Endothelial cell of umbilical vein (primary cell): ENCODE measurements at places on chromosomes 4 and X. TPM values are rescaled to one million over a fixed set of nuclear protein-coding genes. Genes with fewer than 3 reads are reported as not detected.

- H3K27ac ChIP-seq, result no peak overlapping the region
- no peak overlapping the region for H3K4me3 ChIP-seq
- no peak for DNase-seq
- H3K36me3 ChIP-seq, result no peaks in the 10 kb centered on the region
- H3K27me3 ChIP-seq, result peaks cover 3% of the 10 kb centered on the region
Observed at GRCh38 chr4:121339307-121339706, 41.5 kb downstream of the QRFPR start.

DNA sequence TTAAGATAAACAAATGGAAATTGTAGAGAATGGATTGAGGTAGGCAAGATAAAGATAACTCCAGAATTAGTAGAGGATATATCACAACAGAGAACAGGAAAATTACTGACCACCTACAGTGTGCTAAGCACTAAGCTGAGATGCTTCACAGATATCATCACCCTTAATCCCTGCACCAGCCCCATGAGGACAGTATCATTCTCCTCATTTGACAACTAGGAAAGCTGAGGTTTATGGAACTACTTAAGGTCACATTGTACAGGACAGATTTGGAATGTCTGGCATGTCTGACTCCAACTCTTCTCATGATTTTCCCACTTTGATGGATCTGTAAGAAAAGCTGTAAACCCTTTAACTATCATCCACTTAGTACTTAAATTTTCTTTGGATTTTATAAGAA, 95.5 kb downstream of the CASK start:
- no peak overlapping the region for H3K4me3 ChIP-seq
- H3K27me3 ChIP-seq, result no peaks in the 10 kb centered on the region
- no peak overlapping the region for H3K27ac ChIP-seq
- no peaks in the 10 kb centered on the region for H3K36me3 ChIP-seq
- H3K4me1 ChIP-seq, result no peaks in the 10 kb centered on the region

DNA sequence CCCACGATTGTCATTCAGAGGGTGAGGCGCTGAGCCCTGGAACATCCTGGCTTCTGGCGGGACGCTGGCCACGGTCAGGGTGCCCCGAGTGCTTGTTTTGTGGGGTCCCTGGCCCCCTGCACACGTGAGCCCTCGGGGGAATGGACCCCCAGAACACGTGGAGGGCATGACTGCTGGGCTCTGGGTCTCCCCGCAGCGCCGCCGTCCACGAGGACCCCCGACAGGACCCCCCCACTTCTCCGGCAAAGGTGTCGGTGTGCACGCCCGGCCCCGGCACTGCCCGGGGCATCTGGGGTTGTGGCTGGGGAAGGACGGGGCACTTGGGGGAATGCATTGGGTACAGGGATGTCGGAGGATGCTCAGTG, 13.9 kb upstream of the GTPBP6 start:
- H3K4me1 ChIP-seq, result no peaks in the 10 kb centered on the region
- H3K36me3 ChIP-seq, result no peaks in the 10 kb centered on the region
- peaks cover 3% of the 10 kb centered on the region for H3K27me3 ChIP-seq

GRCh38 chr4:54085284-54085683, 14.7 kb upstream of the GSX2 start:
- H3K27ac ChIP-seq, result peak overlapping the region; percentile 10
- peak; percentile 84 for DNase-seq
- peaks cover 30% of the 10 kb centered on the region for H3K4me1 ChIP-seq

DNA sequence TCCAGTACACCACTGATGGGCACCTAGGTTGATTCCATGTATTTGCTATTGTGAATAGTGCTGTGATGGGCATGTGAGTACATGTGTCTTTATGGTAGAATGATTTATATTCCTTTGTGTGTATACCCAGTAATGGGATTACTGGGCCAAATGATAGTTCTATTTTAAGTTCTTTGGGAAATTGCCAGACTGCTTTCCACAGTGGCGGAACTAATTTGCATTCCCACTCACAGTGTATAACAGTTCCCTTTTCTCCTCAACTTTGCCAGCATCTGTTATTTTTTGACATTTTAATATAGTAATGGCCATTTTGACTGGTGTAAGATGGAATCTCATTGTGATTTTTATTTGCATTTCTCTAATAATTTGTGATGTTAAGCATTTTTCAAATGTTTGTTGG, 25.9 kb downstream of the CC2D2A start:
- DNase-seq, result no peak
- H3K27me3 ChIP-seq, result no peaks in the 10 kb centered on the region
- no peaks in the 10 kb centered on the region for H3K4me1 ChIP-seq

- peaks cover 13% of the 10 kb centered on the region for H3K4me1 ChIP-seq
- H3K36me3 ChIP-seq, result no peaks in the 10 kb centered on the region
- no peaks in the 10 kb centered on the region for H3K27me3 ChIP-seq
- peak overlapping the region; percentile 40 for H3K4me3 ChIP-seq
- H3K27ac ChIP-seq, result peak overlapping the region; percentile 43
Observed at GRCh38 chrX:40104985-40105834, 7.5 kb upstream of the BCOR start.

GRCh38 chrX:346034-346813, 27.6 kb upstream of the GTPBP6 start:
- no peak overlapping the region for H3K27ac ChIP-seq
- no peaks in the 10 kb centered on the region for H3K27me3 ChIP-seq
- H3K36me3 ChIP-seq, result no peaks in the 10 kb centered on the region
- DNase-seq, result no peak

DNA sequence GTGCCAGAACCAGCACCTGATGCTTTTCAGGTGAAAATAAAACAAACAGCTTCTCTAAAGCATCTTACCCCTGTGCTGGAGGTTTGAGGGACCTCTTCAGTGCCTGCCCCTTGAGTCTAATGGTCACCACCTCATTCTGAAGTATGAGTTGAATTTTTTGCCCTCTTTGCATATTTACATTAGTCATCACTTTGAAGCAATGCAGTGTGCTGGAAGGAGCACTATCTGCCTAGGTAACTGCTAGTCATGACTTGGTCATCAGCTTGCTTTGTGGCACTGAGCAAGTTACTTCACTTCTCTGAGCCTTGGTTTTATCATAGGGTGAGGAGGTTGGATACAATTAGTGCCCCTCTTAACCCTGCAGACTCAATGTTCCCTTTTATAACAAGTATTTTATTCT, 44.9 kb downstream of the SPATA18 start:
- H3K4me1 ChIP-seq, result no peaks in the 10 kb centered on the region
- no peak overlapping the region for H3K27ac ChIP-seq
- H3K36me3 ChIP-seq, result no peaks in the 10 kb centered on the region
- no peak overlapping the region for H3K4me3 ChIP-seq

DNA sequence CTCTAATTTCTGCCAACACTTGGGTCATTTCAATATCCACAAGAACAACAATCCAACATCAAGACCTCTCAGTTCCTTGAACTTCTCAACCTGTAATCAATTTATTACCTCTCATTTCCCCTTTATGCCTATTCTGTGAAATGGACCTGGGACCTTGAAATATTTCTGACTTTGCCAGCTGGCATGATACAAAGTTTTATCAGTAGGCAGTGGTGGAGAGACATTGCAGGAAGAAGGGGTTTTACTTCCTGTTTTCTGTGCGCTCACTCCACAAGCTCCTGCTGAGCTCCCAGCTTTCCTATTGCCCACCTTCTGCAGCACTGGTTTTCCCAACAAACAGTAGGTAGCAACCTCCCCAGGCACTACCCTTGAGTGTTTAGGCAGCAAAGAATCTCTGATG, 3.5 kb upstream of the ARHGEF6 start:
- H3K4me3 ChIP-seq, result no peak overlapping the region
- H3K27me3 ChIP-seq, result no peaks in the 10 kb centered on the region
- DNase-seq, result no peak
- no peaks in the 10 kb centered on the region for H3K4me1 ChIP-seq
- H3K36me3 ChIP-seq, result no peaks in the 10 kb centered on the region

- H3K27me3 ChIP-seq, result no peaks in the 10 kb centered on the region
- no peak for DNase-seq
- H3K27ac ChIP-seq, result no peak overlapping the region
- H3K36me3 ChIP-seq, result no peaks in the 10 kb centered on the region
Observed at GRCh38 chrX:123357941-123358340, 173.9 kb downstream of the GRIA3 start.

- DNase-seq, result no peak
- H3K27me3 ChIP-seq, result no peaks in the 10 kb centered on the region
- peaks cover 8% of the 10 kb centered on the region for H3K36me3 ChIP-seq
- H3K4me1 ChIP-seq, result no peaks in the 10 kb centered on the region
- no peak overlapping the region for H3K4me3 ChIP-seq
Observed at GRCh38 chr4:3220476-3221183, 28.3 kb upstream of the MSANTD1 start.

DNA sequence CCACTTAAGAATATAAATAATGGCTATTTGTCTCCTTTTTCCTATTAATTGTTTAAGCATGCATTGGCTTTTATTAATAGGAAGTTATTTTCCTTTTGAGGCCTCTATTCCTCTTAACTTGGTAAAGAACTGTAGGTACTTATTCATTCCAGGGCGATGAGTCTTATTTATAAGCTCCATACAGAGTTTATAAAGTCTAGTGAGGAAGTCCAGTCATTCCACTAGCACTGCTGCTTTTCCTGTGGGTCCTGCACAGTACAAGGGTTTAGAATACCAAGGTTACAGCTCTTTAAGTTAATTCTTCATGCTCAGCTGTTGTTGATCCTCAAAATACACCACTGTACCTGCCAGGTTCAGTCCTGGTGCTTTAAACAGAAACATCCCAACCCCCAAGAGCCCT, 28.5 kb upstream of the WNK3 start:
- no peak overlapping the region for H3K4me3 ChIP-seq
- peak; percentile 59 for DNase-seq
- H3K27ac ChIP-seq, result peak overlapping the region; percentile 53
- peaks cover 10% of the 10 kb centered on the region for H3K4me1 ChIP-seq
- no peaks in the 10 kb centered on the region for H3K27me3 ChIP-seq

DNA sequence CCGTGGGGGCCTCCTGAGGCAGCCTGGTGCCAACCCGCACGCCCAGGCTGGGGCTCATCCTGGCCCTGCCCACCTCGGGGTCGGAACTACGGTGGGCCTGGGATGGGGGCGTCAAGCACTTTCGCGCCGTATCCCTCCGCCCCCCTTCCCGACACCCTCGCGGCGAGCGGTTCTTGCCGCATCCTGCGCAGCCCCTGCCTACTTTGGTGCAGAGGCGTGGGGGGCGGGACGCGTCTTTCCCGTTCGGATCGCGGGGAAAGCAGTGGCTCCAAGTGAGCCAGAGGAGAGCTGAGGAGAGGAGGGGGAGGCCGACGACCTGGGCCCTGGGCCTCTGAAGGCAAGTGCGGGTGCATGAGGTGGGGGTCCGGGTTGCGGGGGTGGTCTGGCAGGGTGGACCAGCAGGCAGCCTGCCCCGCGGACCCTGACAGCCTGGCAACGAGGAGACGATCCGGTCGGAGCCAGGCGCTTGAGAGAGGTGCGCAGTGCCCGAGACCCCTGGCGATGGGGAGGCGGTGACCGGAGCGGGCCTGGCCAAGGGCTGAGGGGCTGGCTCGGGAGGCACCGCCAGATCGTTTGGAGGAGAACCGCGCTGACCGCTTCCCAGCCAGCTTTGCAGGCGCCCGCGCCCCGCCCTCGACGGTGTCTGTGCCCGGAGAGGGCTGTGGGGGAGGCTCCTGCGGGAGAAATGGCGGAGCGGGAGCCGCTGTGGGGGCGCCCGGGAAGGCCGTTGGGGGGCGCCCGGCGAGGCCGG, at the start of gene GPRASP2:
Gene GPRASP2, plus strand, starts transcription at position 233 of the 751 bp plus-strand sequence. CDS start 2,422 bp downstream, outside the sequence.
- H3K4me3 ChIP-seq, result peak within 1 kb of the TSS; percentile 73
- no peaks in the 10 kb centered on the region for H3K4me1 ChIP-seq
- peak; percentile 19 for DNase-seq
- peaks cover 4% of the 10 kb centered on the region for H3K27me3 ChIP-seq

DNA sequence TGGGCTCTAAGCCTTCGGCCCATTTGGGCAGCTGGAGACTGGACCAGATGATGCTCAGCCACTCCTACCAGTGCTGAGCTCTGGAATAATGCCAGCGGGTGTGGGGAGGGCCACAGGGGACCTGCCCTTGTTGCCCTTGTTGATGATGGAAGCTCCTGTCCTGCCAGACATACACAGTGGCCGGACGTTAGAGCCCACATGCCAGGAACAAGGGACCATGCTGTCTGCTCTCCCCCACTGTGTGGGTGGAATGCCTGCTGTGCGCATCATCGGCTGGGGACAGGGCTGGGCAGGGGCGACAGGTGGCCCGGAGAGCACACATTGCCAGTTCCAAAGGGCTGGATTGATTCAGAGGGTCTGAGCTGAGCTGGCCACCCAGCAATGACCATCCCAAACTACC, 2.0 kb downstream of the ABLIM2 start:
- H3K4me3 ChIP-seq, result no peak overlapping the region
- H3K27me3 ChIP-seq, result peaks cover 17% of the 10 kb centered on the region
- H3K4me1 ChIP-seq, result peaks cover 11% of the 10 kb centered on the region
- H3K27ac ChIP-seq, result no peak overlapping the region
- H3K36me3 ChIP-seq, result no peaks in the 10 kb centered on the region

GRCh38 chr4:53378171-53378482, 686 bp downstream of the FIP1L1 start:
- H3K27ac ChIP-seq, result peak overlapping the region; percentile 67
- H3K27me3 ChIP-seq, result peaks cover 8% of the 10 kb centered on the region
- H3K4me1 ChIP-seq, result peaks cover 13% of the 10 kb centered on the region
- DNase-seq, result no peak
- H3K36me3 ChIP-seq, result no peaks in the 10 kb centered on the region

GRCh38 chrX:1393871-1394615, 2.1 kb upstream of the SLC25A6 start:
- no peak for DNase-seq
- peaks cover 2% of the 10 kb centered on the region for H3K36me3 ChIP-seq
- no peak overlapping the region for H3K4me3 ChIP-seq
- H3K4me1 ChIP-seq, result peaks cover 15% of the 10 kb centered on the region

DNA sequence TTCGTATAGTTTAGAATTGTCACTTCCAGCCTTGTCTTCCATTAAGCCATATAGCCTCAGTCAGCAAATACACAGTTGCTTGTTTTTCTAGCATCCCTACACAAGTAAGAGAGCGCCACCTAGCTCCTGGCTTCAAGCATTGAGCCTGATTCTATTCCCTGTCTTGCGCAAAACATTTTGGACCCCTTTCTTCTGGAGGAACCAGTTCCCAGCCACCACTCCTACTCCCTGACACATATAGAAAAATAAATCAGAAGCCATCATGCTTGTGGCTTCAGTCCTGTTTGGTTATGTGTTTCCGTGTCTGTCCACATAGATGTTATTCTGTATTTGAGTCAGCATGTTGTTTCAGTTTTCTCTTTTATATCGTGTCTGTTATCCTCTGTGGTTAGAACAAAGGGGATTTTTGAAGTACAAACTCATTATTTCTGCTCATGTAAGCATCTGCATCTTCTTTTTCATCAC, 59.9 kb downstream of the GK start:
- no peak overlapping the region for H3K27ac ChIP-seq
- no peaks in the 10 kb centered on the region for H3K27me3 ChIP-seq
- peak; percentile 45 for DNase-seq
- no peaks in the 10 kb centered on the region for H3K36me3 ChIP-seq

- no peaks in the 10 kb centered on the region for H3K4me1 ChIP-seq
- H3K4me3 ChIP-seq, result no peak overlapping the region
- no peak overlapping the region for H3K27ac ChIP-seq
- H3K27me3 ChIP-seq, result no peaks in the 10 kb centered on the region
- DNase-seq, result no peak
Observed at GRCh38 chrX:67648361-67648760, 104.5 kb downstream of the AR start.

The FAM9C gene
- not detected in 2 replicates for total RNA-seq

The RASSF6 gene
- total RNA-seq, result not detected in 2 replicates

The SGMS2 gene
- 33.0 and 35.9 TPM in 2 replicates for total RNA-seq

The STARD8 gene
- total RNA-seq, result 8.4 and 14.8 TPM in 2 replicates

The STK26 gene
- total RNA-seq, result 3.7 and 5.2 TPM in 2 replicates

The UGT2B15 gene
- total RNA-seq, result not detected in 2 replicates

The IL13RA2 gene
- total RNA-seq, result not detected in 2 replicates

The PABPC4L gene
- total RNA-seq, result 1.3 and 1.6 TPM in 2 replicates

The DUX4 gene
- not detected in 2 replicates for total RNA-seq

The FLNA gene
- total RNA-seq, result 1,474 and 1,671 TPM in 2 replicates
